ENCODE measurements at places on chromosomes 7 and 10. TPM values are rescaled to one million over a fixed set of nuclear protein-coding genes. Genes with fewer than 3 reads are reported as not detected.

Gene DYNC1I1
- 2.7 TPM for total RNA-seq

Gene SEMA3D
- total RNA-seq = 1.4 TPM

Gene OR6B1
- total RNA-seq = not detected

DNA sequence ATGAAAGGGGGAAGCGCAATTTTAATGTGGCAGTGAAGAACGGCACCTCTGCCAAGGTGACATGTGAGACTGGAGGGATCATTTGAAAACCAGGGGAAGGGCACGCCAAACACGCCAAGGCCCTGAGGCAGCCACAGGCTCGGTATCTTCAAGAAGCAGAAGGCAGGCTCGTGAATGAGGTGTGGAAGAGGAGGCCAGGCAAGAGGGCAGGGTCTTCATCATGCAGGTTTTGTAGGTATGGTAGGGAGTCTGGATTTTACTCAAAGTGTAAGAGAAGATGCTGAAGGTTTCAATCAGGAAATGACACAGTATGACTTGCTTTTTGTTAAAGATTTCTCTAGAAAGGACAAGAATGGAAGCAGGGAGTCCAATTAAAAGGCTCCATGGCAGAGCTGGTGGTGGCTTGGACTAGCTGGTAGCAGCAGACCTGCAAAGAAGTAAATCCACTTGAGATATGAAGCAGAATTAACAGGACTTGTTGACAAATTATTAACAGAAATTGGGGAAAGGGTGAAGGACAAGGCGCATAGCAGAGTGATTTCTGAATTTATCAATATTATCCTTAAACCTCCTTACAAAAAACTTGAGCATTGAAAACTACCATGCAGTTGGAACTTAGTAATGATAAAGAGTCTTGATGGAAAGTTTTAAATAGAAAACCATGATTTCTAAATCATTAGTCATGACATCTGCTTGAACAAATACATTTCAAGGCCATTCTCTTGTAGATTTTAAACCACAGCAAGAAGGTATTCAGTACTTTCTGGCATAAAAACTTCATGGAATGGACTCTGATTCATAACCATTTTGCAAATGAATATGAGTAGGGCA, 70.4 kb downstream of the COA1 start:
- DNase-seq = no peak

GRCh38 chr10:62545160-62546066, 171.2 kb downstream of the ZNF365 start:
- DNase-seq = no peak

GRCh38 chr10:100775386-100775785, 30.0 kb downstream of the PAX2 start:
- no peak for DNase-seq

DNA sequence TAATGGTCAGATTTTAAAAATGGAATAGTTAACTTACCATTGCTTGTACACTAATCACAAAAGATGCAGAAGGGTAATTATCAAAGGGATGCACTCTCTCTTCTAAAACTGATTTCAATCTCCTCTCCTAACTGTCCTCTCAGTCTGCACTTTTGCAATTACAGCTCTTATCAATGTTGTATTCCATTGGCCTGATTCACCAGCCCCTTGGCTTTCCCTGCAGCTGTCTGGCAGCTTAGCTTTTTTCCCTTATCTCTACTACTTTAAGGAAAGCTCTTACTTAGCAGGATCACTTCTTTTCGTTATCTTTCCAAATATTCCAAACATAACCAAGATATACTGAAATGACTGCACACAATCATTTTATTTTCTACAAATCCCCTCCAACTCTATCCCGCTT, 448.8 kb downstream of the GRM8 start:
- DNase-seq = no peak

DNA sequence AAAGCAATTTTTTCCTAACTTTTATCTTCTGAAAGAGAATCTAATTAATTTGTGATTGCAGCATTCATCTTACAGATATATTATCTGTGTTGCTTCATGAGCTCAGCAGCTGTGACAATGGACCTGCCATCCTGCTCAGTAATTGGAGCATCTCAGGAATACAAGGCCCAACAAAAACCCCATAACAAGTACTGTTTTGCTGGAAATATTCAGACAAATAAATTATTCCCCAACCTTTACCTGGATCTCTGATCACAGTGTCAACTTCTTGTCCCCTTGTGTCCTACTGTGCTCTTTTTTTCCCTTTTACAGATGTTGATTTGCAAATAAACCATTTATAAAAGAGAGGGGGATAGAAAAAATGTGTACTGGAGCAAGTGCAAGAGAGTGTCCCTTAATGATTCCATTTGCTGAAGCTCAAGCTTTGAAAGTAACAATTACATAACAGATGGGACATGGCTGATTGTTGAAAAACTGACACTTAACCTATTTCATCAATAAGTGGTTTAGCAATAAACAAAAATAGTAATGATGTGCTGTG, 1063.4 kb upstream of the GHITM start:
- DNase-seq = no peak

GRCh38 chr7:2886900-2887299, 42.8 kb upstream of the GNA12 start:
- DNase-seq = peak; percentile 76

All from mucosa of gallbladder (tissue), 1 donor.